ENCODE measurements at places on chromosomes 11 and 22.

- no peak for DNase-seq
These were observed 9.6 kb downstream of the TMEM258 start for GRCh38 chr11:61782841-61783240.

- DNase-seq, result no peak
These were observed 1385.0 kb downstream of the TBC1D22A start for GRCh38 chr22:48147404-48147803.

- DNase-seq, result no peak
These were observed 12.3 kb downstream of the SPI1 start for GRCh38 chr11:47366020-47366490.

GRCh38 chr22:48210198-48210580 is 1447.7 kb downstream of the TBC1D22A start:
- DNase-seq, result no peak
